ENCODE measurements at places on chromosomes 2 and 18.

- DNase-seq, result no peak
These were observed 71.6 kb upstream of the ACAA2 start for GRCh38 chr18:49884959-49885358.

DNA sequence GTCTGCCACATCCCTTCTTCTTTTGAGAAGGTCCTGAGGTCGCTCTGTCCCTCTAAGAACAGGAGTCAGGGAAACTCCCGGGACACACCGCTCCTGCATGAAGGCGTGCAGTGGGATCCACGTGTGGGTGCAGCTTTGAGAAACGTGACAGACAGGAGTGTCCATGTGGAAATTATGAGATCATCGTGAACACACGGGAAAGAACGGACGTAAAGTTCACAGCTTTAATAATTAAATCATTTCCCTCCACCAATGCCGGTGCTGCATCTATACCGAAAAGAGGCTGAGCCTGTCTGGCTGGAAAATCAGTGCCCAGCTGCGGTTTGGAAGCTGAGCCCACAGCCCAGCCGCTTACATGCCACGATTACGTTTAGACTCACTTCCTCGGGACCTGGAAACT, 372.4 kb upstream of the SALL3 start:
- DNase-seq, result no peak

DNA sequence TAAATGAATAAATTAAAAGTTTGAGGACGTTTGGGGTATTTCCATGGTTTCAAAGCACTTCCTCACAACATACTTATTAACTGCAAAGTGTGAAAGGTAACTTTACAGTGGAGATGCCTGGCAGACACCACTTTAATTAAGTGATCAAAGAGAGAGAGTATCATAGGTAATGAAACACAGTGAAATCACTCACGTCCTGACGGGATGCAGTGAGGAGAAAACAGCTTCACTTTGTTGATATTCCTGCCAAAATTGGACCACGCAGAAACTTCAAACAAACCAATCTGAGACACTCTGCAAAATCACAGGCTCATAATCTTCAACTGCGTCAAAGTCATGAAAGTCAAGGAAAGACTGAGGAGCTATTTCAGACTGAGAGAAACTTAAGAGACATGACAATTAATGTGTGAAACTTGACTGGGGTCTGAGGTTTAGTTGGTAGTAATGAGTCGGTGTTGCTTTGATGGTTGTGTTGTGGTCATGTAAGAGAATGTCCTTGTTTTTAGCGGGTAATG, 66.0 kb upstream of the ITGB6 start:
- DNase-seq, result no peak

DNA sequence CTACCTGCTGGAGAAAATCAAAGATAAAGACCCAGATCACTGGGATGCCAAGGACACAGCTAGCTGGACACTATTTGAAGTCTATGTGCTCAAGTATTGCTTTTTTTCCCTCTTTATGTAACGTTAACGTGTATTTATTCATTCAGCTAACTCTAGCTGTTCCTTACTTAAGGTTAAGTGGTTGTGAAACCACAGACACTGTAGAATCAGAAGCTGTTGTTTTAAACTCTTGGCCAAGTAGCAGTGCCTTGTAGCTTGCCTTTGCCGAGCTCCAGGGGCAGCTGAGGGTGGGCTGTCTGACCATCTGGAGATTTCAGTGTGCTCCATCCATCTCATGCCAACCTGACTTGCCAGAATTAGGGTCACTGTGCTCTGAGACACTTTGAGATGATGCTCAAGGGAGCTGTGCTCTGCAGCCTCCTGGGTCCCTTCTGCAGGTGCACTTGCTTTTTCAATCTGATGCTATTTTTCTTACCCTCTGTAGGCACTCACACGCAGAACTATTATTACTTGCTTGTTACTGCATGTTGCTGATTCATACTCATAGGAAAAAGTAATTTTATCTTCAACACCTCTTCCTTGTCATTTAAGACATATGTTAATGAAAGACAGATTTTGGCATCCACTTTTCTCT, 116.2 kb downstream of the METTL8 start:
- DNase-seq, result no peak

DNA sequence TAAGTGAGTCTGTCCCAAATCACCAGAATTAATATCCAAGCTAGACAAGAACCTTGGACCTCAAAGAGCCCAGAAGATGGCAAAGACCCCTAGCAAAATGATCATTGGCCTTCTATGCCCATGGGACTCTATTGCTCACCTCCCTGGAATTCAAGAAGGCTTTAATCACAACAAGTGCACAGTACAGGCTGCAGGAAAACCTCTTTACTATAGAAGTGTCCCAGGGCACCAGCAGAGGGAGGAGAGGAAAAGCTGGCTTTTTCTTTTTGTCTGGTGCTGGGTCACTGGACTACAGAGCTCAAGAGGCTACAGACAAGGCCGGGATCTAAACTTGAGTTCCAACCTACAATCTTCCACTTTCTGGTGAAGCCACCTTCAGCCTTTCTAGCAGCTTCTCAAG, 88.3 kb upstream of the PPP1CB start:
- no peak for DNase-seq

GRCh38 chr2:122390406-122390805, 635.0 kb downstream of the TSN start:
- DNase-seq, result no peak

DNA sequence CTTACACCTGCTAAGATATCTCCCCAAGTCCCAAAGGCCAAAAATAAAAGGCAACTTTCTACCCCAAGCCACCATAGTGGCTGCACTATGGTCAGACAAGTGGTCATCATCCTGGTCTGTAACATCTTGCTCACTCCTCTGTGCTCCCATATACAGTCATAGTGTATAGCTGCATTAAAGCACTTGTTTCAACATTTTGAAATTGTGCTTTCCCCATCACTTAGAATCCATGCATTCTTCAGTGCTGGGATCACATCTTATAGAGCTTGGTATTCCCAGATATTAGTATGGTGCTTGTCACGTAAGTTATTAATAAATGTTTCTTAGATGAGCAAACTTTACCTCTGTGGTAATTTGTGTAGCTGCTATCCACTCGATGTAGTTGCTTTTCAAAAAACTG, 40.4 kb upstream of the CDC42EP3 start:
- DNase-seq, result no peak

GRCh38 chr2:108813732-108814131, 27.2 kb downstream of the CCDC138 start:
- DNase-seq, result no peak

- no peak for DNase-seq
These were observed 74.3 kb upstream of the SLC1A4 start for GRCh38 chr2:64914735-64915509.

DNA sequence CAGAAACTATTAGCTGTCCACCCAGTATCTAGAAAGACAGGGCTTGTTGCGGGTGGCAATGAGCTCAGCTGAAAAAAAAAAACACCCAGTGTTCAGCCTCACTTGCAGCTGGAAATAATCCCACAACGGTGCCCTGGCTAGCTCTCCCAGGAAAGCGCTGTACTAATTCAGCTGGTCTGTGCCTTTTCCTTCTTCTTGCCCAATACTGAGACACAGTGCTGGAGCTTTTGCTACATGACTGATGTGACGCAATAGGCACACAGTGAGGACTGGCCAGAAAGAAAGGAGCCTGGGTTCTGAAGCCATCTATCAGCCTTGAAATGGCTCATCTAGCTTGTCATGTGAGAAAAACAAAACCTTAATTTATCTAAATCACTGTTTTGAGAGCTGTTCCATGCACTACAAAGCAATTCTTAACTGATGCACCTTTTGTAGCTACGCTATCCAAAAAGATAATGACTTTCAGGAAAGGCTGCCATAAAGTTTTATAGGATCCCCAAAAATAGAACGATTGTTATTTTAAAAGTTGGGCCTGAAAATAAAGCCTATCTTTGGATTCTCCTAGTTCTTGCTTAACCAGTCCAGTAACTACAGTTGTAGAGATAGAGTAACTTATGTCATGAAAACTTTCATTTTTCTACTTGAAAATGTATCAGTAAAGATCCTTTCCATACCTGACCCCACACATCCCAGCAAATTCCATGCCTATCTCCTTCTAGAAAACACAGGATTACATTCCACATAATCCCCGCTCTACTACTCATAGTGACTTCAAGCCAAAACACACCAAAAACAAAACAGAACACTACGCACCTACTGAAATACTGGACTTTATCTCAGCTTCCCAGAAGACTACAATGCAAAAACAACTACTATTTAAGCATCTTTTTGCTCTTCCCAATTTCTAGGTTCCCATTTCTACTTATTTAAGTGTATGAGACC, 15.9 kb downstream of the KIDINS220 start:
- no peak for DNase-seq

DNA sequence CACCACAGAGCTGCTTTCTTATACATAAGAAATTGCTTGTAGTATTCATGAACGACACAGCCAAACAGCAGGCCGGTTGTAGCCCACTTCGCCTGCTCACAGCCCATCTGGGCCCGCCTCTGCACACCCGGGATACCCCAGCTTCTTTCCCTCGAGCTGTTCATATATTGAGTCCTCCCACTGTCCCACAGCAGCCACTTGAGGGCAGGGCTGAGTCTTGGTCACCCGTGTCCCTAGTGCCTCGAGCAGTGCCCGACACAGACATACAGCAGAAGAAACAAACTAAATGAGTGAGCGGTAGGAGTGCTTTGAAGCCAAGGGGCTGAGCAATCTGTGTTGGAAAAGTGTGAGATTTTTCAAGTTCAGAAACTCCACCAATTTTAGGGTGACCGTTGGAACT, 251.4 kb downstream of the KLHL29 start:
- DNase-seq, result no peak

DNA sequence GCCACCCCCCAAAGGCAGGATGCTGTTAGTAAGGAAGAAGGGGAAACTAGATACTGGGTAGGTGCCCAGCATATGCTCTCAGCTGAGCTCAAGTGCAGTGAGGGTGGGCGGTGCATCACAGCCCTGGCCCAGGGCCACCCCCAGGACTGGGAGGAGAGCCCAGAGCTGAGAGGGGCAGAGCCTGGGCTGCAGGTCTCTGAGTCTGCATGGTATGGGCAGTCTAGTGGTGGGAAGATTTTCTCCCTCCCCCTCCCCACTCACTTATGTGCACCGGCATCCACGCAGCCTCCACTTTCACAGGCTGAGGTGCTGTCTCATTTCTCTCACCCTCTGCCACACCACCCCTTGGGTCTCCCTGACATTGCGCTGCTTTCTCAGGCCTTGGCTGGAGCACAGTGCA, 48.5 kb upstream of the CAB39 start:
- DNase-seq, result no peak

DNA sequence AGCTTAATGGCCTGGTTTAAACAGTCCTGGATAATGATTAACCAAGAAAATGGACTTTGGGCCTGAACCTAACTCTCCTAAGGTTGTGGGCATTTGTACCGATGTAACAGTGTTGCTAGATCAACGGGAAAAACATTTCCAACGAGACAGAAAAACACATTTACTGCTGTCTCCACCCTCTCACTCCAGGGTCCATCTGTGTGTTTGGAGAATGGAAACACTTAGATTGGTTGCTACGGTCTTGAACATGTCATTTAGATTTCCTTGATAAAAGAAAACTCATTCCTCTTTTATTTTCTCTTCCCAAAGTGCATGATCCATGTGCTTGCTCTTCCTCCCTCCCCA, 88.0 kb downstream of the SOCS6 start:
- DNase-seq, result no peak

- no peak for DNase-seq
These were observed 42.3 kb downstream of the DNER start for GRCh38 chr2:229672021-229672420.

- DNase-seq, result no peak
These were observed 239.5 kb downstream of the L3MBTL4 start for GRCh38 chr18:6174983-6175745.

GRCh38 chr2:152166633-152167032, 8.9 kb downstream of the STAM2 start:
- no peak for DNase-seq
